ENCODE measurements at places on chromosomes 1 and 21. TPM values are rescaled to one million over a fixed set of nuclear protein-coding genes. Genes with fewer than 3 reads are reported as not detected.

HORMAD1 gene
- not detected for total RNA-seq

CALML6 gene
- total RNA-seq = not detected

KRTAP22-1 gene
- total RNA-seq = not detected

LHX8 gene
- not detected for total RNA-seq

PRAMEF9 gene
- total RNA-seq = not detected

MDM4 gene
- 79.9 TPM for total RNA-seq

ARMH1 gene
- 0.81 TPM for total RNA-seq

SOAT1 gene
- total RNA-seq = 29.5 TPM

- H3K27me3 ChIP-seq = no peaks in the 10 kb centered on the region
- H3K4me3 ChIP-seq = no peak overlapping the region
- no peak overlapping the region for H3K27ac ChIP-seq
Observed at GRCh38 chr1:61531716-61532115, 193.2 kb downstream of the TM2D1 start.

- H3K4me3 ChIP-seq = peak overlapping the region; percentile 66
- DNase-seq = no peak
- H3K27ac ChIP-seq = peak overlapping the region; percentile 82
- no peaks in the 10 kb centered on the region for H3K36me3 ChIP-seq
- H3K4me1 ChIP-seq = peaks cover 51% of the 10 kb centered on the region
Observed at GRCh38 chr1:87918398-87918797, 589.7 kb downstream of the LMO4 start.

GRCh38 chr1:239912471-239912870, 179.2 kb upstream of the FMN2 start:
- DNase-seq = no peak
- H3K27ac ChIP-seq = no peak overlapping the region
- no peaks in the 10 kb centered on the region for H3K4me1 ChIP-seq
- no peak overlapping the region for H3K4me3 ChIP-seq
- no peaks in the 10 kb centered on the region for H3K27me3 ChIP-seq
- no peaks in the 10 kb centered on the region for H3K36me3 ChIP-seq

- H3K27ac ChIP-seq = no peak overlapping the region
- DNase-seq = no peak
- H3K4me3 ChIP-seq = no peak overlapping the region
- H3K27me3 ChIP-seq = no peaks in the 10 kb centered on the region
Observed at GRCh38 chr21:34280389-34280795, 83.4 kb upstream of the KCNE2 start.

GRCh38 chr1:43858324-43858723, 75.3 kb upstream of the ARTN start:
- H3K4me1 ChIP-seq = peaks cover 2% of the 10 kb centered on the region
- no peaks in the 10 kb centered on the region for H3K36me3 ChIP-seq
- H3K27ac ChIP-seq = no peak overlapping the region
- no peak overlapping the region for H3K4me3 ChIP-seq

DNA sequence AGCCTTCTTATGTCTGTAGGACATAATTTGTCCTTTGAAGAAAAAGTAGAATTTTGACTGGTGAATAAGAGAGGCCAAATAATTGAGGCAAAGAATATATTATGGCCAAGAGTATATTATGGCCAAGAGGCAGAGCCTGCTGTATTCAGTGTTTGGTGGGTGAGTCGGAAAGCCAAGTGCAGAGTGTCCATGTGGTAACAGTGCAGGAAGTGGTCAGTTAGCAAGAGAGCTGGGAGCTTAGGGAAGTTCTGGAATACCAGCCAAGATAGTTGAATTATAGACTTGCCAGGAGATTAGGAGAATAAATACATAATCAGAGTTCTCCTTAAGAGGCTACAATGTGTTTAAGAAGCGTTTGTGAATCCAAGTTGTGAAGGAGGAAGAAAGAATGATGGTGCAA, 131.5 kb upstream of the LMO4 start:
- no peak overlapping the region for H3K27ac ChIP-seq
- H3K27me3 ChIP-seq = no peaks in the 10 kb centered on the region
- no peaks in the 10 kb centered on the region for H3K4me1 ChIP-seq
- no peaks in the 10 kb centered on the region for H3K36me3 ChIP-seq
- no peak overlapping the region for H3K4me3 ChIP-seq
- no peak for DNase-seq

DNA sequence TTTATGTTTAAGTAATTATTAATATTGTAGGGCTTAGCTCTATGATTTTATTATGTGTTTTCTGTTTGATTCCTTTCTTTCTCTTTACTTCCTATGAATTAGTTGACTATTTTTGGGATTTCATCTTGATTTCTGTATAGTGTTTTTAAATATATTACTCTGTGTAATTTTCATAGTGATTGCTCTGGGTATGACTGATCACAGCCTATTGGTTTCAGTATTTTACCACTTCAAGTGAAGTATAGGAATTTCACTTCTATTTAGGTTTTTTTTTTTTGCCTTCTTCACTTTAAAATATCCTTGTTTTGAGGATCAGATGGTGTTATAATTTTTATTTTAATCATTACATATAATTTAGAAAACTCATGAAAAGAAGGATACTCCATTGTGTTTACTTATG, 94.8 kb downstream of the CRB1 start:
- no peak overlapping the region for H3K27ac ChIP-seq
- no peaks in the 10 kb centered on the region for H3K4me1 ChIP-seq

GRCh38 chr1:19445417-19446342, 39.7 kb downstream of the CAPZB start:
- no peak for DNase-seq
- H3K27me3 ChIP-seq = no peaks in the 10 kb centered on the region
- H3K4me1 ChIP-seq = peaks cover 78% of the 10 kb centered on the region
- peak overlapping the region; percentile 80 for H3K27ac ChIP-seq
- H3K4me3 ChIP-seq = peak overlapping the region; percentile 6

DNA sequence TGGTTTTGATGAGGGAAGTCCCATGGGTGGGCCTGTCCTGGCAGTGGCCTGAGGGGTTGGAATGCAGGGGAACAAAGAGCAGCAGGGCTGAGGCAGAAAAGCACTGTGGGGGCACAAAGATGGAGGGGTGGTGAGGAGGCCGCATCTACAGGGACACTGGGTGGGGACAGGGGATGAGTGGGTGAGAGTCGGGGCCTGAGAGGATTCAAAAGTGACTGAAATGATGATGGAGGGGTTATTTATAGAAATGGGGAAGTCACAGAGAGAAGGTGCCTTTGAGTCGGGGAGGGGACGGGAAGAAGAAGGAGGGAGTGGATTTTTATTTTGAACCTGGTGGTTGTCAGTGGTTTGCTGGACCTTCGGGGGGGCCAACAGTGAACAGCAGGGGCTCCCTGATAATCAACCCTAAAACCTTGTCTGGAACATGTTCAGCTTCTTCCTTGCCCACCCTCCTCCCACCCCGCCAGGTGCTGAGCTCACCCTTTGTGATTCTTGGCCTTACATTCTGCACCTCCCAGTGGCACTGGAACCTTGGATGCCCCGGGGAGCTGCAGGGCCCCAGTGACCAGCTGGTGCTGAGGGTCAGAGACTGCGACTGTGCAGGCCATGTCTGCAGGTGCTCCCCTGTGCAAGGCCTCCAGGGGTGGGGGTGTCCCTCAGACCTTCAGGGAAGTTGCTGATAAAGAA, 42.9 kb downstream of the IER5 start:
- H3K36me3 ChIP-seq = no peaks in the 10 kb centered on the region
- H3K27me3 ChIP-seq = no peaks in the 10 kb centered on the region
- no peak overlapping the region for H3K4me3 ChIP-seq

DNA sequence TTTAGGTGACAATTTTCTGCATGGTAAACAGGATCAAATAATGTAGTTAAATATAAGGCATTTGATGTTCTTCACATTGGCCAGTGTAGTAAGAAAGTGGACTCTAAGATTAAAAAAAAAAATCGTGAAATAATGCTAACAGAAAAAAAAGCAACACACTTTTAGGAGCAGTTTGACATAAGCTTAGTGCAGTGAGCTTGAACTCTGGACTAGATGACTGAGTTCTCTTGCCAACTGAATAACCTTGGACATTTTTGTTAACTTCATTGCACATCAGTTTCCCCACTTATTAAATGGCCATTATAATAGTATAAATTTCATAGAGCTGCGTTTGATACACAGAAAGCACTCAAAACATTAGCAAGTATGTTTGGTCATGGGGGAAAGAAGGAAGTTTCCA, 649.3 kb upstream of the ADGRL4 start:
- DNase-seq = no peak
- H3K4me3 ChIP-seq = no peak overlapping the region
- H3K4me1 ChIP-seq = no peaks in the 10 kb centered on the region
- no peak overlapping the region for H3K27ac ChIP-seq

DNA sequence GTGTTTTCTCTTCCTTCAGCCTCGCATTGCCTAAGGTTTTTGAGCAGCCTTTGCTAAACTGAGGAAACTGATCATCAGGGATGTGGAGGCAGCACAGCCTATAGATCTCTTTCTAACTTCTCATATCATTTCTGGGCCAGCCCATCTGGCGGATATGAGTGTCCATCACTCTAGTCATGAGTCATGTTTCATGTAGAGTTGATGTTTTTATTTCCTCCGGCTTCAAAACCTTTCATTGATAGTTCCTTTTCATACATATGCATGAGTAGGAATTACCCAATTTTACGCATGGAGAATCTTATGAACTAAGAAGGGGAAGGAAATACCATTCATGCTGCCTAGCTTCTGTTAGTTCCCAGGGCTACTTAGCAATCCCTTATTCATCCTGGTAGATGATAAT, 66.3 kb downstream of the SPATA46 start:
- DNase-seq = no peak
- H3K27me3 ChIP-seq = no peaks in the 10 kb centered on the region
- no peaks in the 10 kb centered on the region for H3K4me1 ChIP-seq
- no peak overlapping the region for H3K4me3 ChIP-seq

DNA sequence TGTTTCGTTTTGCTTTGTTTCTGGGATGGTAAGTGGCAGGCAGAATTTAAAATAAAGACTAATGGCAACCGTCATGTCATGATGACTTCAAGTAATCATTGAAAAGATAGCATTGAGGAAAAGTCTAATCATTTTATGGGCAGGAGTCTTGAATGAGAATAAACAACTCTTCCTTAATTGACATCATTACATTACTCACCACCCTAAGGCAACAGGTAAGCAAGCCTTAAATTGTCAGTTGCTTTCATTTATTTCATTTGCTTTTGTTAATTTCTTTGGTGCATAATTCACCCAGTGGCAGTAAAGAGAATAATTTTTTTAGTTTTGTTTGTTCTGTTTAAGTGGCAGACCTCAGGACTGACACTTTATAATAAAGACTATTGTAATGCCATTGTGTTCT, 669.0 kb downstream of the RWDD3 start:
- no peak for DNase-seq
- no peaks in the 10 kb centered on the region for H3K36me3 ChIP-seq
- no peaks in the 10 kb centered on the region for H3K27me3 ChIP-seq
- H3K27ac ChIP-seq = no peak overlapping the region
- H3K4me3 ChIP-seq = no peak overlapping the region

- peaks cover 3% of the 10 kb centered on the region for H3K36me3 ChIP-seq
- H3K27ac ChIP-seq = no peak overlapping the region
- H3K27me3 ChIP-seq = no peaks in the 10 kb centered on the region
Observed at GRCh38 chr1:9860887-9861286, 37.1 kb upstream of the CLSTN1 start.

GRCh38 chr1:4681026-4681425, 26.6 kb downstream of the AJAP1 start:
- no peaks in the 10 kb centered on the region for H3K4me1 ChIP-seq
- no peaks in the 10 kb centered on the region for H3K36me3 ChIP-seq
- H3K27ac ChIP-seq = no peak overlapping the region
- no peaks in the 10 kb centered on the region for H3K27me3 ChIP-seq

DNA sequence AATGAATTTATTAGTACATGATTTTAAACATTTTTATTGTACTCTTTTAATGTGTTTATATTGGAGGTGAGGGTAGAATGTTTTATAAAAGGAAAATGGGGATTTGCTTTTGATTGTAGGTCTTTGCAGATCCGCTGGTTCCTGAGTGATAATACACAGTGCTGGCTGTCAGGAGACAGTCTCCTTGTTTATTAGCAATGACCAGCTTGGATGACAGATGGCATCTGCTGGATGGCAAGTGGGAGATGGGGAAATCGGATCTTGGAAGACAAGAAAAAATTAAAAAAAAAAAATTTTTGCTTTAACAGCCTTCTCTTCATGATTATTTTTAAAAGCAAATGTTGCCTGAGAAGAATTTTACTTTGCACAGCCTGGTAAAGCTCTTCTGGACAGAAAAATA, 4.4 kb upstream of the PHTF1 start:
- no peaks in the 10 kb centered on the region for H3K27me3 ChIP-seq
- H3K36me3 ChIP-seq = peaks cover 3% of the 10 kb centered on the region
- no peak overlapping the region for H3K27ac ChIP-seq
- no peak overlapping the region for H3K4me3 ChIP-seq
- H3K4me1 ChIP-seq = no peaks in the 10 kb centered on the region
- no peak for DNase-seq

DNA sequence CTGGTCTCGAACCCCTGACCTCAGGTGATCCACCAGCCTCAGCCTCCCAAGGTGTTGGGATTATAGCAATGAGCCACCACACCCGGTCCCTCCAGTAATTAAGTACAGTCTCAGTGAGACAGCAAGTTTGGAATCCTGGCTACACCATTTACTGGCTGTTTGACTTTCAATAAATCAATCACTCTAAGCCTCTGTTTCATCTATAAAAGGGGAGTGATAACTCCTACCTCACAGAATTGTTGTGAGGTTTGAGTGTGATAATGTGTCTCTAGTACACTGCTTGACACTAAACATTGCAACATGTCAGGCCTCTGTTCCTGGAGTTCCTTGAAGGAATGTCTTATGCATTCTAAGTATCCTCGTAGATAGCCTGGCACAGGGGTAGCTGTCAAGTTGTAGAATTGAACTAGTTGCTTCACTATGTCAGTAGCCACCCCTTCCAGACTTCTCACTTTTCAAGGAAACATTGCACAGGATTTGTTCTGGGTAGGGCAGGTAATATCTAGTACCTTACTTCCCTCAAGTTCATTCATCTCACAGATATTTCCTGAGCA, 12.4 kb downstream of the ENTREP3 start:
- DNase-seq = no peak
- no peaks in the 10 kb centered on the region for H3K27me3 ChIP-seq
- H3K27ac ChIP-seq = peak overlapping the region; percentile 94
- H3K36me3 ChIP-seq = peaks cover 4% of the 10 kb centered on the region
- H3K4me3 ChIP-seq = peak overlapping the region; percentile 85

- no peak for DNase-seq
- no peak overlapping the region for H3K27ac ChIP-seq
- H3K36me3 ChIP-seq = no peaks in the 10 kb centered on the region
- H3K4me3 ChIP-seq = peak overlapping the region; percentile 99
- no peaks in the 10 kb centered on the region for H3K27me3 ChIP-seq
- H3K4me1 ChIP-seq = peaks cover 8% of the 10 kb centered on the region
Observed at GRCh38 chr1:2643414-2644077, 10.7 kb upstream of the MMEL1 start.

DNA sequence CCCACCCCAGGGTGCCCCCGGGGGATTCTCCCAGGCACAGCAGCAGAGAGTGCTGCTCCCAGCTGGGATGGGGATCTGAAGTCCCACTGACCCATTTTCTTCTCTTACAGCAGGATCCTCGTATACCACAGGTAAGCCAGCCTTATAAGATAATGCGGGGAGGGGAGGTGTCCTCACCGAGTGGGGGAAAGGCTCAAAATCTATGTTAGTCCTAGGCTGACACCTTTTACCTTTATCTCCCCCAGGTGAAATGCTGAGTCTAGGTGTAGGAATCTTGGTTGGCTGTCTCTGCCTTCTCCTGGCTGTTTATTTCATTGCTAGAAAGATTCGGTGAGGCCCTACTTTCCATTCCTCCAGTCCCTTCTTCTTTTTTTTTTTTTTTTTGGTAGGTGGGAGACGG, 5.3 kb downstream of the APH1A start:
- no peak overlapping the region for H3K4me3 ChIP-seq
- no peak overlapping the region for H3K27ac ChIP-seq
- H3K36me3 ChIP-seq = peaks cover 26% of the 10 kb centered on the region
- no peak for DNase-seq
